Muscle of back (tissue), 13 donors: ENCODE measurements at places on chromosomes 2 and 18.

GRCh38 chr2:24907116-24907515, 12.9 kb downstream of the ADCY3 start:
- no peak for DNase-seq

- no peak for DNase-seq
Measured at GRCh38 chr2:29780906-29781305, 140.5 kb downstream of the ALK start.

- no peak for DNase-seq
Measured at GRCh38 chr18:63949068-63949737, at the start of gene HMSD. Gene HMSD (plus strand): TSS chr18:63949301. CDS start chr18:63953456, 4,155 bp downstream.

DNA sequence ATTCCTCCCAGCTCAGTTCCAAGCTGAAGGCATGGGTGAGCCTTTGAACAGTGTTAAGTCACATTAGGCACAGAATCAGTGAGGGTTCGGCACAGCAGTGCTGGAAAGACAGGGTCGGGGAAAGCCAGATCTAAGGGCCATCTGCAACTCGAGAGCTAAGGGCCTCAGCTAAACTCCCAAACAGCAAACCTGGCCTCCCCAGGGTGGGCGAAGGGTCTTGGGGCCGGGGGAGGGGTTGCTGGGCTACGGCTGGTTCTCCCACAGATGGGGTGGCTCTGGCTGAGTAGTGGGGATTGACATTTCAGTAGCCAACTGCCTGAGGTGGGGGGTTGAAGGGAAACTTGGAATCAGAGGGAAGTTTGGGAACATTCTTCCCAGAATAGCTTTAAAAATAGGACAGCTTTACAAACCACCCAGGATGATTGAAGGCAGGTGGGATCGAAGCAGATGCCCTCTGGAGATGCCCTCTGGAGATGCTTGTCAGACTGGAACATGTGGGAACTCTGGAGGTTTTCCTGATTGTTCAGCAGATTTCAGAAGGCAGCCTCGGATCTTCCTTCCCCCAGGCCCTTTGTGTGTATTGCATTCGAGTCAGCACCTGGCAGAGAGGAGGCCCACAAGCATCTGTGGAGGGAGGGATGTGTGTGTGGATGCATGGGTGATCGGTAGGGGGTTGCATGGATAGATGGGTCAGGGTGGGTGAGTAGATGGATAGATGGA, 156.4 kb downstream of the SMAD7 start:
- DNase-seq: no peak

- peak; percentile 21 for DNase-seq
Measured at GRCh38 chr2:32678825-32679224, 51.0 kb downstream of the TTC27 start.

DNA sequence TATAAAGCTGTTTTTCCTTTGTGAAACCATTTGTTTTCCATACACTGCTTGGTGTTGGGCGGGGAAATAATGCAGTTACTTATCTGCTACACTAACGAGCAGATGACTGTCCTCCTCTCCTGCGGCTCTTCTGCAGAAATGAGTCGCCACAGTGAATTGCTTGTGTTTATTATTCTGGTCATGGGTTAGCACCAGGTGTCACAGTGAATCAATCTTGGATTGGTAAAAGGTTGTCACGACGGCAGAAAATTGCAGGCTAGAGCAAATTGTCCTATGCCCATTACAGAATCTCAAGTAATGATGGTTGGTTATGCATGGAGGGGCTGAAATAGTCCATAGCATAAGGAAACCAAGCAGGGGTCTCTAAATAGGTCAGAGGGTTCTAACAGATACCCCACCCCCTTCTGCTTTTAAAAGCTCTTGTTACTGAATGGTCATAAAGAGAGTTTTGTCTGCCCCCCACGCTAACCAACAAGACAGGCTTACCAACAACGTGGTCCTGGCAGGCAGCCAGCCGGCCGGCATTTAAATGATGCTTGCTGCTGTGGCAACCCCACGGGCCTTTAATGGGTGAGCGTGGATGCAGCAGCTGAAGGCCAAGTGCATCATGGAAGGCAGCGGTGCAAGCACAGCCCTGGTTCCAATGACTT, 29.5 kb downstream of the RAB31 start:
- DNase-seq: no peak

DNA sequence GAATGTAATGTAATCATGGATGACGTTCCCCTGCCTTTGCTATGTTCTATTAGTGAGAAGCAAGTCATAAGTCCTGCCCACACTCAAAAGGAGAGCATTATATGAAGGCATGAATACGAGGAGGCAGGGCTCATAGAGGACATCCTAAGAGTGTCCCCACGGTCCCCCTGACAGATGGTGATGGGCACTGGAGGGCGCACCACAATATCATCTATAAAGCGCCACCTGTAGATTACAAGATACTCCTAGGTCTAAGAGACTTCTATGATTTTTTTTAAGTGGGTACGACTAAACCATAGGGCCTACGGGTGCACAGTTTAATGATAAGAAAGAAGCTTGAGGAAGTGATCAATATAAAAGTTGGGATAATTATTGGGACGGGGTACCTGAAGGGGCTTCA, 131.0 kb downstream of the PAX3 start:
- DNase-seq: no peak

DNA sequence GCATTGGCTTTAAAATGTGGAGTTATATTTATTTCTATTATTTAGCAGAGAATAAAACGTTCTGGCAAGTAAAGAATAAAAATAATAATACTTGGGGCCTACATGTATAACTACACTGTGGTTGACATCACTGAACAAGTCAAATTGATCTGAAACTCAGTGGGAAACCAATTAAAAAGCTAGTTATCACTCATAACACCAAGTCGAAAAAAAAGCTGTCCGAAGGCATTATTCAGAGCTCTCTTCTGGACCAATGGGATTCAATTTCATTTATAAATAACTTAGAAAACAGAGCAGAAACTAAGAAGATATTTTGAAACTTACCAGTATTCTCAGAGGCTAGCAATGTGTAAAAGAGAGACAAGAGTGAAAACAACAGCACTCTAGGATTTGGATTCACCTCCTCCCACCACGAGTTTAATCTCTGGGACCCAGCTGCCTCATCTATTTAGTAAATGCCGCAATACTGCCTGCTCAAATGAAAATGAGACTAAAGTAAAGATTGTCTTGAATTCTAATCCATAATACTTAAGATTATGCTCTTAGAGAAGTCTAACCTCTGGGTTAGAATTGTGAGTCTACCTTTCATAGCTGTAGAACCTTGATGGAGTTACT, 128.4 kb downstream of the NBAS start:
- DNase-seq: no peak

DNA sequence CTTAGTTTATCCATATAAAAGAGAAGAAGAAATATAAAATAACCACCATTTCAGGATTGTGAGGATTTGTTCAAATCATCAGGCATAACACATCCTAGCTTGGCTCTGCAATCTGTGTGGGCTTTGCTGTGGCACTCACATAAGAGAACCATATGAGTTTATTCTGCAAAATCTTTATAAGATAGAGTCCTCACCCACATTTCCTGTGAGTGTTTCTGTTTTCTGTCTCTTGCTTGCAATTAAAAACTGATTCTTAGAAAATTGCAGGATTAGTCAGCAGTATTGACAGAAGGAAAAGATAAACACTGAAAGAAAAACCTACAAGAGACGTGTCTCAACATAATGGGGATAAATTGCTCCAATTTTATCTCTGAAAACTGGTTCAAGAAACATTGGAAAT, 258.5 kb downstream of the RND3 start:
- no peak for DNase-seq

GRCh38 chr2:44389895-44390294, 28.1 kb downstream of the CAMKMT start:
- DNase-seq: no peak

GRCh38 chr18:54852780-54853675, 24.8 kb downstream of the RAB27B start:
- DNase-seq: no peak

DNA sequence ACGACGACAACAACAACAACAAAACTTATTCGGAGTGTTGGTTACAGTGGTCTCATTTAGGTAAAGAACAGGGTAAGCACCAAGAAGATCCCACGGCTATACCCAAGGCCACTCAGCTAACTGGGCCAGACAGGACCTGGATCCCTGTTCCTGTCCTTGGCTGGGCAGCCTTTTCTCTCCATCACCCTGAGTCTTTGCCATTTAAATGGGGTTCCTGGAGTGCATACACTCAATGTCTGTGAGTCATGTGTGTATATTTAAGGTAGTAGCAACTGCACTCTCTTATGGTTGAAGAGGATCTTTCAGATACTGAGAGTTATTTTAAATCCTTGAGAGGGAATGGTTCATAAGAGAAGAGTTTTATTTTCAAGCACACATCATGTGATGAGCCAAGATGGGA, 35.3 kb downstream of the ADCYAP1 start:
- DNase-seq: no peak

DNA sequence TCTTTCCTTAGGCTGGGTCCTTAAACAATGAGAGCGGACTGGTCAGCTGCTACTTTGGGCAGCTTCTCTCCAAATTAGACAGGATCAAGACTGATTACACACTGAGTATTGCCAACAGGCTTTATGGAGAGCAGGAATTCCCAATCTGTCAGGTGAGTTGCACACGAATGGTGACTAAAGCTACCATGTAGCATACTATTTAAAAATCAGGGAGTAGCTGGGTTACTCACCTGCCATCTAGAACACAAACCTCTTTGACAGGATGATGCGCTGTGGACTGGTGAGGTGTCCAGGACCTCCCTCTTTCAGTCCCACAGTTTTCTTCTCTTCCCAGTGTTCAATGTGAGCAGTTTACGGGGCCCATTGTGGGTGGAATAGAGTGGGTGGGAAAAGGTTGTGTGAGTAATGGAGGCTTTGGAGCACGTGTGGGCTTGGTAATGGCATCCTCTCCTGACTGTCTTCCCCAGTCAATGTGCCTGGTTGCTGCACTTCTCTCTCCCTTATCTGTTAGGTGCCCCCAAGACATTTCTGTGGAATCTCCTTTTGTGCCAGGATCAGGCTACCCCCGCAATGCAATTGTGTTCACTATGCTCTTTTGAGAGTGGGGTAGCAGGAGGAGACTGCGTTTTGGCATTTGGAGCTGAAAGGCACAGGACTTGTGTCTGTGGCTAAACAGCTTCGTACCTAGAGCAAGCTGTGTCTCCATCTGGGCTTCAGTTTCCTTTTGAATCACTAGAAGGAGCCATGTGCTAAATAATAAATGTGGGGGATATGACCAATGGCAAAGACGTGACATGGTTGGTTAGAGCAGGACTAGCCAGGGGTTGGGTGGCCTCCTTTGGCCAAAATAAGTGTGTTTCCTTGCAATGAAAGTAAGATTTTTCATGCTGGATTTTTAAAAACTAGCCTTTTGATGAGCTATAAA, 17.7 kb downstream of the SERPINB12 start:
- DNase-seq: no peak

GRCh38 chr18:73381016-73381698, 513.4 kb upstream of the NETO1 start:
- DNase-seq: no peak

DNA sequence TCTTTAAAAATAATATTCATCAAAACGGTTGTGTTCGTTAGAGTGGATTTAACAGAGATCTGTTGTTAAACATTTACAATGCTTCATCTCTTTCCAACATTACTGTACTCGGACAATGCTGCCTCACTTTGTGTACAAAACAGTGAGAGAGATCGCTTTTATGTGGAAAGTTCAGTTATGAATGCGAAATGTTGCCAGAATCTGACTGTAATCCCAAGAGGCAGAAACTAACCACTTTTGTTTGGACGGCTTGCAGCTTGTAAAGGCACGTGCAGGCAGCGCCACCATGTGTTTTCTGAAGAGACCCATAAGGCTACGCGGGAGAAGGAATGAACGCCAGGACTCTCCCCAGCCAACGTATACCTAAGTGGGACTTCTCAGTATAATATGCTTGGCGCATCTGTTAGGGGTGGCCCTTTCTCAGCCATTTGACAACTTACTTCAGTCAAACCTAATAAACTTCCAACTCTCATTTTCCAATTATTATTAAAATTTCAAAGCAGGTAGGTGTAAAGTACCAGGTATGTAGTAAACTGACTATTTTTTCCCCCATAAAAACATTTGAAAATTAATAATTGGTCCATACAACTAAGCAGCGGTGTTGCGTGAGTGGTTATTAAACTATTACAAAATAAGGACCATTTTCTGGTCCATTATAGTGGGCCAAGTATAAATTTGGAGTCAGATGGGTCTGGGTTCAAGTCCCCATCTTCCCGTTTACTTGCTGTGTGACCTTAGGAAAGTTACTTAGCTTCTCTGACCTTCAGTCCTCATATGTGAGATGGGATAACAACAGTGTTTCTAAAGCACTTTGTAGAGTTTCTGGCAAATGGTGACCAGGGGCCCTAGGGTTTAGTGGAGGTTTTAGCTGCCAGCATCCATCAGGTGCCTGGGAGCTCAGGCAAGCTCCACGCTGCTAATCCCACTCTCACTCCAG, 5.6 kb upstream of the NAPG start:
- DNase-seq: peak; percentile 96

GRCh38 chr2:36965206-36965605, 1.1 kb downstream of the STRN start:
- DNase-seq: no peak

- no peak for DNase-seq
Measured at GRCh38 chr2:240164586-240164985, 24.1 kb upstream of the OTOS start.

GRCh38 chr18:3605954-3606443, 156.0 kb downstream of the TGIF1 start:
- peak; percentile 58 for DNase-seq

- peak; percentile 59 for DNase-seq
Measured at GRCh38 chr2:118387509-118387908, 299.2 kb downstream of the INSIG2 start.

DNA sequence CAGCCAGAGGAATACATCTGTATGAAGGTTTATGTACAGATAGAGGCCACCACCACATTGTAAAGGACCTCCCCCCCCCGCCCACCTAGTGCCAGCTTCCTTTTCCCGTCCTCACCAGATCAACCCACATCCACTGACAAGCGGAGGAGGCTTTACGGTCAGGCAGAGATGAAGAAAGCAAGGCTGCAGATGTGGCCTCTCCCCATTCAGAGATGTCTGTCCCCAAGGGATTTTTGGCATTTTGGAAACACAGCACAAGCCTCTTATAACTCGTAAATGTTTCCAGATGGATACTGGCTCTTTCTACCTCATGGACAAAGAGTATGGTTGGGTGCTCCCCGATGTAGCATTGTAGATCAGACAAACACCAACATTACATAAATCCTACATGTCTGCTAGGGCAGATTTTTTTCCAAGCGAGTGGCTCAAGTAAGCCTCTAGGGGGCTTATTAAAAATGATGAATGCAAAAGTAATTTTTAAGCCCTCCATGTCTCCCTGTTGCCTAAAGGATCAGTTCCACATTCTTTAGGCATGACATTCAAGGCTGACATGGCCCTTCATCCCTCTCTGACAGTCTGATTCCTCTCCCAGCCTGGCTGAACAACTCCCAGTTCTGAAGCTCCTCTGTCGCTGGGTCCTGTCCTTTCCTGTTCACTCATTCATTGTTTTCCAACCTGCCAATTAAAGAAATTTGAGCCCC, 11.7 kb downstream of the VIT start:
- peak; percentile 78 for DNase-seq

GRCh38 chr2:201228271-201228911, 31.9 kb upstream of the CASP8 start:
- DNase-seq: no peak

DNA sequence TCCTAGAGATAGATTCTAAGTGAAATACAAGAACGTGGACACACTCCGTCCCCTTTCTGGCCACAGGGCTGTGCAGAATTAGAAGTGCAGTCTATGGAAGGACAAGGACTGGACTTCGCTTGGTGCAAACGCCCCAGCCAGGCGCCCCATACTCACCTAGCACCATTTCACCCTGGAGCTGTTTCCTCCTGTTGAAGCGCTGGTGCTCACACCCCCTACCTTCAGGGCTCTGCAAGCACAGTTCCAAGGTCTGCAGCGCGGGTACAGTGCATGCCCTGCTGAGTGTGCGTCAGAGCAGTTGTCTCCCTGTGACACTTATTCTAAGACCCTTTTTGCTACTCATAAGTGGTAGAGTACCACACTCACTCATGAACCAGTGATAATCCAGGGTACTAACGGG, 3.0 kb downstream of the HPCAL1 start:
- DNase-seq: no peak
